ENCODE measurements at places on chromosomes 12 and 14.

DNA sequence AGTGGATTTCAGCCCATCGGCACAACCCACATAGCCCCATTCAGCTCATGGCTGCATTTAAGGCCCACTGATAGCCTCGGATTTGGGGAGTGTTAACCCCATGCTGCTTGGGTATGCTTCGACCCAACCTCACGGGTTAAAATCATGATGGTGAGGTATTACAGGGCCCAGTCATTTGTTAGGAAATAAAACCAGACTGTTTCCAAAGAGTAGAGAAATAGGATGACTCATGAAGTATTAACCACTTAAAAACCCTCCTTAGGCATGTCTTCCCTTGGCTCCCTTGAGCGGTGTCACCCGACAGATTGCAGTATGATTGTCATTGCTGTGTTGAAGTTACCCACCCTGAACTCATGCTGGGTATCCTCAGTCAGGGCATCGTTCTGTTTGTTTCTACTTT lies 289.1 kb downstream of the CACNA1C start:
- no peak for DNase-seq

DNA sequence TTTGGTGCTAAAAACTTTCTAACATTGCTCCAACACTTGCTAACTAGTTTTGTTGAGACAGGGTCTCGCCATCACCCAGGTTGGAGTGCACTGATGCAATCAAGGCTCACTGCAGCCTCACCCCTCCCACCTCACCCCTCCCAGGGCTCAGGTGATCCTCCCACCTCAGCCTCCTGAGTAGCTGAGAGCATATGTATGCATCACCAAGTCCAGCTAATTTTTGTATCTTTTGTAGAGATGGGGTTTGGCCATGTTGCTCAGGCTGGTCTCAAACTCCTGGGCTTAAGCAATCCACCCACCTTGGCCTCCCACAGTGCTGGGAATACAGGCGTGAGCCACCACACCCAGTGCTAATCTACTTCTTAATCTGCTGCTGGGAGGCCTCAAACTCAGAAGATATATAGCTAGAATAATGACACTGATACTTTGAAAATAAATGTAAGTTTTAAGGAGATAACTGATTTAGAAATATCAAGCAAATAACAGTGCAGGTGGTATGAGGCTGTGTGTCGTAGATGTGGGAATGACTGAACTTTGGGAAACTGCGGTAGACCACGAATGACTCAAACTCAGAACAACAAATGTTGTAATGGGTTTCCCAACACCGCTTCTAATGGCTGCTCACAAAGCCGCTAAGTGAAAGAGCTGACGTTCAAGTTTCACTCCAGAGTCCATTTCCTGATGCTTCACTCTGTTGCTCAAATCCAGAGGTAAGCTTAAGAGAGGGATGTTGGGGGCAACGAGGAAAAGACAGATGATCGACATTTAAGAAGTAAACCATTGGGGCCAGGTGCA lies 10.0 kb downstream of the TMCC3 start:
- peak; percentile 70 for DNase-seq

GRCh38 chr12:42086031-42086430 lies 58.6 kb downstream of the GXYLT1 start:
- DNase-seq: no peak

GRCh38 chr14:50045039-50045711 lies 71.2 kb downstream of the VCPKMT start:
- peak; percentile 87 for DNase-seq

- DNase-seq: no peak
Observed at GRCh38 chr12:106428384-106428783, 70.8 kb downstream of the POLR3B start.

DNA sequence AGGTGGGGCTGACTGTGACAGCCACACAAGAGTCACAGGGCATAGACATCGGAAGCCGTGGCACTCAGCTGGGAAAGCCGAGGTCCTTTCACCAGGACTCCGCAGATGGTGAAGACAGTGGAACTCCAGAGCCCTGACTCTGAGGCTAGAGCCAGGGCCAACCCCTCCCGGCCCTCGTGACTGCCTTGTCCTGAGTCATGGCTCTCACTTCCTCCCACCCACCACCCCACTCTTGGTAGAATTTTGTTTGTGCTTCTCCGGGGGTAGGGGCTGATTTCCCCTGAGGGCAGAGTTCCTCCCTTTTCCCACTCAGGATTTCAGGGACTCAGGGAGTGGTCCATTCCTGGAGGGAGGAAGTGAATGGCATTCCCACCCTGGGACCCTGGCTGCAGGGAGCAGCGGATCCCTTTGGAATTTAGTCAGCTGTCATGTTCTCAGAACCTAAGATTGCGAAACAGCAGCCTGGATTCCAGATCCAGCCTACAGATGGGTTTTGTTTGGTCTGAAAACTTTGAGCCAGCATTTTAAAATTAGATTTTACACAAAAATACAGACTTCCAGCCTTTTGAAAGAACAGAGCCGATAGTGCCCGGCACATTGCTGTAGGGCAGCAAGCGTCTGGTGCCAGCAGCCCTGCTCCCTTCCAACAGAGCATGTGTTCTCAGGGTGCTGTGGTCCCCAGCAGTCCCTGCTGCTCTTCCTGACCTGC lies 50.7 kb downstream of the TPCN1 start:
- peak; percentile 60 for DNase-seq

DNA sequence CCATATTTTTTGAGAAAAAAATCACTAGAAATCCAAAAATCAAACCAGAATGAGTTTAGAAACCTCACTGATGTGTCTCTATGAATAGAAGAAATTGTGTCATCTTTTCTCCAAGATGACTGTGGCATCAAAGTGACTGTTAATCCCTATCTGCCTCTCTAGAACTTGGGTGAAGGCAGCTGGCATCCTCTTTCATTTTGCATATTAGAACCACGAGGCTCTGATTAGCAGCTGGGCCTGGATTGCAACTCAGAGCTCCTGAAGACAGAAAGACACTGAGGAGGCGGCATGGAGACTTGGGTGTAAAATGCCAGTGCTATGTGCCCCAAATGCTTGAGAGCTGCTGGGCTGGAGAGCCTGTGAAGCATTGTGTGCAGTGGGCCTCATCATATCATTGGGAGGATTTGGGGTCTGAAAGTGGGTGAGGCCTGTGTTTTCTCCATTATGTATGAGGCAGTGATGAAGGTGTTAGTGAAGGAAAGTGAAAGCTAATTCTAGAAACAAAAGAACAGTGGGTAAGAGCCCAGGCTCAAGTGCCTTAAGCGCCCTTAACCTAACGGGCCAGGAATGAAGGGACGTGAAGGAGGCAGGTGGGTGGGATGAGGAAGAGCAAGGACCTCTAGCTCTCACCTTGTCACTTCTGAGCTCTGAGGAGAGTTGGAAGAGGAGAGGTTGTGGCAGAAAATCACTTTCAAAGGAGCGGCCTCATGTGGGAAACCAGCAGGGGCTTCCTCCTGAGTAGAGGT lies 26.2 kb downstream of the NKX2-8 start:
- DNase-seq: no peak

DNA sequence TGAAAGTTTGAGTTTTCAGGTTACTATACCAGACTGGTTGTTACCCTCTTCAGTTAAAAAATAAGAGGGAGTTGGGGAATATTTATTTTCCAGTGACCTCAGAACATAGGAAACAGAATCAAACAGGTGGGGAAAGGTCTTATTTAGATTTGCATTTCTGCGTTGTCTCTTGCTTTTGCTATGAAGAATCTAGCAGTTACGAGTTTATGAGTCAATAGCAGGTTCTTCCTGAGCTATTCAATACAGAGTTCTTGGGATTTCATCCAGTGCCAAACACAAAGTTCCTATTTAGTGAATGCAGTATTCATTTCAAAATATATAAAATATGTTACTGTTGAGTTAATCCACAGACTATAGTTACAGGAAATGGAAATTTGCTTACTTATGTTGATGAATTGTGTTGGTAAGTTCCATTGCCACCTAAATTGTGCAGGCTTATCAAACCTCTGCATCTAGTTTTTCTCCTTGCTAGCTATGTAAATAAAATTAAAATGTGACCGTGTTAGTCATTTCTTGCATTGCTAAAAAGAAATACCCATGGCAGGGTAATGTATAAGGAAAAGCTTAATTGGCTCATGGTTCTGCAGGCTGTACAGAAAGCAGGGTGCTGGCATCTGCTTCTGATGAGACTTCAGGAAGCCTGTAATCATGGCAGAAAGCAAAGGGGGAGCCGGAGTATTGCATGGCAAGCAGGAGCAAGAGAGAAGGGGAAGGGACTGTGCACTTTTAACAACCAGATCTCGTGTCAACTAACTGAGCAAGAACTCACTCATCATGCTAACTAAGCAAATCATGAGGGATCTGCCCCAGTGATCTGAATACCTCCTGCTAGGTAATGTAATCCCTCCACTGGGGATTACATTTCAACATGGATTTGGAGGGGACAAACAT lies 110.2 kb downstream of the KTN1 start:
- DNase-seq: no peak

- DNase-seq: no peak
Observed at GRCh38 chr12:77572371-77572770, 258.3 kb upstream of the NAV3 start.

- DNase-seq: no peak
Observed at GRCh38 chr12:108770269-108770829, 39.0 kb upstream of the CORO1C start.

DNA sequence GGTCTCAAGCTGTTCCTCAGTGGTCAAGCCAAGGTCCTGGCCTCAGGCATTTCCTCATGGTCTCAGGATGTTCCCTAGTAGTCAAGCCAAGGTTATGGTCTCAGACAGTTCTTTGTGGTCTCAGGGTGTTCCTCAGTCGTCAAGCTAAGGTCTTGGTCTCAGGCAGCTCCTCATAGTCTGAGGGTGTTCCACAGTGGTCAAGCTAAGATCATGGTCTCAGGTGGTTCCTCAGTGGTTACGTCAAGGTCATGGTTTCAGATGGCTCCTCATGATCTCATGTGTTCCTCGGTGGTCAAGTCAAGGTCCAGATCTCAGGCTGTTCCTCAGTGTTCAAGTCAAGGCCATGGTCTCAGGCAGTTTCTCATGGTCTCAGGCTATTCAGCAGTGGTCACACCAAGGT lies 540.1 kb downstream of the VRK1 start:
- no peak for DNase-seq

All from activated CD4-positive, alpha-beta T cell treated with anti-CD3 and anti-CD28 coated beads for 48 hours (primary cell).